ENCODE measurements at places on chromosomes 2 and 18. TPM values are rescaled to one million over a fixed set of nuclear protein-coding genes. Genes with fewer than 3 reads are reported as not detected.

Gene ARL6IP6
- total RNA-seq = 38.6 TPM

Gene HNMT
- total RNA-seq = 76.5 TPM

GRCh38 chr2:54047658-54048057 lies 67.8 kb upstream of the ACYP2 start:
- no peak for DNase-seq

DNA sequence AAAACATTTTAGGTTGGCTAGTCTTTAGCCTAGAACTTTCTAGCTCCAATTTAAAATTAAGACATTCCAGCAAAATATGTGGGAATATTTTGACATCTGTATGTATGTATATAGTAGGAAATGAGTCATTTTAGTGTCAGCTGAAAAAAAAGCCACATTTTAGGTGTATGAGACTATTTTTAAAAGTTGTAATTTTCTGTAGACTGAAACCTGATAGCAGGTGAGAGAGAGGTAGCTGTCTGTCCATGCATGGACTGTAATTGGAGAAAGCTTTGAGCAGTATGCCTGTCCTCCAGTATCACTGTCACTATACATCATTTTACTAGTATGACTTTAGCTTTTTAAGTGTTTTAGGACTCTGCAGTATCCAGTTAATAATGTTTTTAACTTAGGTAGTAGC lies 26.1 kb upstream of the PPP1R1C start:
- DNase-seq = no peak

DNA sequence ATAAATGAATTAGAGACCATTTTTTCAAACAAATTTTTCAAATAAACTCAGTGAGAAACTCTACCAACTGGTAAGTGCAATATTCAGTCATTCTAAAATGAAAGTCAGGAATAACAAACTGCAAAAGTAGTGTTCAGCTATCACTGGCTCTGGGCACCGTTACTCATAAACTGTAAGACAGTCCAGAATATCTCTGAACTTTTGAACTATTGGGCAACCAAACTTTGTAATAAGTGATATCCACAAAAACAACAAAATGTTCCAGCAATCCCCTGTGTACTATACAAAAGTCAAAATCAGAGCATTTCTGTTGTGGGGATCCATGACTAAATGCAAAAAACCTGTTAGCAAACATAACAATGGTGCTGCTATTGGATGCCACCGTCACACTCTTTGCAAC lies 56.3 kb downstream of the SLC25A12 start:
- DNase-seq = no peak

Data from ovary (tissue), 10 donors.